HCT116 (cell line): ENCODE measurements at places on chromosomes 12 and 14.
A peak's percentile ranks its signal among the peaks of the same experiment; 100 is the strongest.

GRCh38 chr12:101941306-101942249 is 64.2 kb downstream of the DRAM1 start:
- no peak for DNase-seq

DNA sequence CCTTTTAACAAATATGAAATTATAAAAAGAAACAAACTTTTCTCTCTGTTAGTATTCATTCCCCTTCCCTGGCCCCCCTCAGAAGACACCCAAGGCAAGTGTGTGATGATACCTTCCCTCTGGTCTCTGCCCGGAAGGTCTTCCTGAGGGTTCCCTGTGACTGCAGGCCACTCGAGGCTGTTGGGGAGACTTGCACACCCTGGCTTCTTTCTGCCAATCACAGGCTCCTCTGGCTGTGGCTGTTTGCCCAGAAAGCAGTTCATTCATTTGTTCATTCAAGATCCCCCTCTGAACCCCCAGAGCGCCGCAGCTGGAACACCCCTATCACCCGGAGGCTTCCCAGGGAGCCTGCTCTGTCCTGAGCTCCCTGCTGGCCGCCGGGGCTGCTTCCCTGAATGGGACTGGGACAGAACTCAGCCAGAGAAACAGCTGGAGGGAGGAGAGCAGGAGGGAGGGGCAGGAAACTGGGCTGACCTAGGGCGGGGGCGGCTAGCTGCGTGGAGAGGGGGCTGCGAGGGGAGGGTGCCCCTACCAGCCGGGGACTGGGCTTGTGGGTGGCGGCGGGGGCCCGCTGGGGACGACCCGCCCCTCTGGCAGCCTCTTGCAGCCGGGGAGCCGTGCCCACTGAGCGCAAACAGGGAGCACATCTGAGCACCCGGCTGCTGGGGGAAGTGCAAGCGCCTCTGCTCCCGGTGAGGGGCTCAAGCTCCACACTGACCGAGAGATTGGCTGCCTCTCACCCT is at the start of gene CMKLR1:
TSS of gene CMKLR1 (minus strand) at position 397 of the 743 bp plus-strand sequence. CDS start 45,720 bp downstream, outside the sequence.
- no peak for DNase-seq

DNA sequence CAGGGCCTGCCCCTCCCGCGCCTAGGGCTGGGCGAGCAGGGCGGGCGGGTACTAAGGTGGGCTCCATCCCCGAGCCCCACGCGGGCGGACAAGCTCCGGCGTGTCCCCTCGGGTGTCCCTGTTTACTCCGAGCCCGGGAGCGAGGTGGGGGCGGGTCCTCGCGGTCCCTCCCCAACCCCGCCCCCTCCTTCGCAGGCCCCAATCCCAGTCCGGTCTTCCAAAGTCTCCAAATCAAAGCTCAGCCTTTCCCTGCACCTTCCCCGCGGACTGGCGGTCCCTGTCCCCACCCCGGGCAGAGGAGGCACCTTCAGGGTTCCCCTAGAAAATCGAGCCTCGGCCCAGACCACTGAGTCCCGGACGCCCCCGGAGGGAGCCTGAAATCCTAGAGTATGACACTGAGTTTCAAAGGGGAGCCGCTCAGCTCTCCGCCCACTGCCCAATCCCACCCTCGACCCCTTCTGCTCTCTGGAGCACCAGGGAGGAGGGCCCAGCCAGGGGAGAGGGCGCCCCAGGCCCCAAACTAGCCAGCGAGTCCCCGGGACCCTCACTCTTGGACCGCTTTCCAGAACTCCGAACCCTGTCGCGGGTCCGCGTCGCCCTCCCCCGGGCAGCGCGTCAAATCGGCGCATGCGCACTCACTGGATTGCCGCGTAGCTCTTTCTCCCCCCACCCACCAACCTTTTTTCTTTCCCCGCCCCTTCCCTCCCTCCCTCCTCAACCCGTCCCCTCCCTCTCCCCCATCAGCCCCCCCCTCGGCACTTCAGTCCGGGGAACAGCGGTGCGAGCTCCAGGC is at the start of gene LRP1:
TSS of gene LRP1 (plus strand) at position 758 of the 793 bp plus-strand sequence. CDS start 482 bp downstream, outside the sequence.
- DNase-seq, result peak; percentile 67

DNA sequence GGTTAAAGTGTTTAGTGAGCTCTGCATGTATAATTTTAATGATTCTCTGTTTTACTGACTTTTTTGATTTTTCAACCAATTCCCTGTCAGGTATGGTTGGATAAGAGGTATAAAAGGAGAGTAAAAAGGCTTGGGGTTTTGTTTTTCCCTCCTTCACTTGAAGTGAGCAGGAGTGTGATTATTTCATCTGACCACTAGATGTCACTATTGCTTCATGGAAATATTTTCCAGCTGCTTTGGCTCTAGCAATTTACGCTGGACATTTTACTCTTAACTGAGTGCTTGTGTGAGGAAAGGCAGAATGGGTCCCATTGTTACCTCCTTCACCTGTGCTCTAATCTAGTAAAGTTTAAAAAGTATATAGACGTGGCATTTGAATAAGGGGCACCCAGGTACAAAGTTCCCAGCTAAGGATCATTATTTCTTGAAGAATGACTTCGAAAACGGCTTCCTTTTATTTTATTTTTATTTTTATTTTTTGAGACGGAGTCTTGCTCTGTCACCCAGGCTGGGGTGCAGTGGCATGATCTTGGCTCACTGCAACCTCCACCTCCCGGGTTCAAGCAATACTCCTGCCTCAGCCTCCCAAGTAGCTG is 66.5 kb downstream of the TBC1D30 start:
- DNase-seq, result peak; percentile 51

GRCh38 chr14:71341156-71341555 is 433.9 kb downstream of the PCNX1 start:
- DNase-seq, result no peak

- DNase-seq, result no peak
Measured at GRCh38 chr12:68310370-68310769, 21.8 kb downstream of the MDM1 start.

DNA sequence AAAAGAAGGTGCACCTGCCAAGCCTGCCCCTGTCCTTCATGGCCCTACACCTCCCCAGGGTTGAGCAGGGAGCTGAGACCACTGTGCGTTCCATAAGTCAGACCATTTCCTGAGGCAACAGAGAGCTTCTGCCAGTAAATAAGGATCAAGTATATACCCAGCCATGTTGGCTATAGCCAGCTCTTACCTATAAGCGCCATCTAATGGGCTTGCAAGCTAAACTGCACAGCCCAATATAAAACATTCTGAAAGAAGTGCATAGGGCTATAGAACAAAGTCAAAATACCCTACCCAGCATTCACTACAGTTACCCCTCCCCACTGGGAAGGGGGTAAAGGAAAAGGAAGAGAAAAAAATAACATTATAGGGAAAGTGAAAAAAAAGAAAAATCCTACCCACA is 59.3 kb upstream of the SCAF11 start:
- no peak for DNase-seq

DNA sequence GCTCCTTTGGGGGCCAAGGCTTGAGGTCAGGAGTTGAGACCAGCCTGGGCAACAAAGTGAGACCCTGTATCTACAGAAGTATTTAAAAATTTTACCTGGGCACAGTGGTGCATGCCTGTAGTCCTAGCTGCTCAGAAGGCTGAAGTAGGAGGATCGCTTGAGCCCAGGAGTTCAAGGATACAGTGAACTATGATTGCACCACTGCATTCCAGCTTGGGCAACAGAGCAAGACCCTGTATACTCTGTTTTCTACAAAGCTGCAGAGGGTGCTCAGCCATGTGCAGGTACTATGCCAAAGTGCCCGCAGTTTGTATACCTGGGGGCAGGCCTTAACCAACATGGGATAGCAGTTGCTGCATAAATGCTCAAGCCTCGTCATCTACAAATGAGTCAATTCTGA is 26.8 kb upstream of the CDKL1 start:
- DNase-seq, result no peak

GRCh38 chr14:20460458-20461224 is 593 bp downstream of the PIP4P1 start:
- DNase-seq, result no peak

DNA sequence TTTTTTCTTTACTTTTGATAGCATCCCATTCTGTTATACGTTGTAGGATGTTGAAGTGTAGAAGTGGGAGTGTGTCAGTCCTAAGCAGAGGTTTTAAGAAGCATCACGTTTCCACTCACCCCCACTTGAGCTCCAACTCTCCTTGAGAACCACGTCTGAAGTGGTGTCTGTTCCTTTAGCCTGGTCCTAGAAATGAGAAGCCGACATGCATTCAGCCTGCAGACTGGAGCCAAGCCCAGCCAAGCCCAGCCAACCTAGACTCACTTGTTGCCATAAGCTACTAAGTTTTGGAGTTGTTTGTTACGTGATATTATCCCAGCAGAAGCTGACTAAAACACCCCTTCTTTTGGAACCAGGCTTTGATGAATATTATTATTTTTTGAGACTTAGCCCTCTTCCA is 4.4 kb upstream of the ELK3 start:
- DNase-seq, result no peak

- DNase-seq, result peak; percentile 64
Measured at GRCh38 chr14:22872033-22872832, 693 bp downstream of the LRP10 start.

GRCh38 chr14:105086833-105087307 is 21.6 kb upstream of the GPR132 start:
- peak; percentile 24 for DNase-seq

DNA sequence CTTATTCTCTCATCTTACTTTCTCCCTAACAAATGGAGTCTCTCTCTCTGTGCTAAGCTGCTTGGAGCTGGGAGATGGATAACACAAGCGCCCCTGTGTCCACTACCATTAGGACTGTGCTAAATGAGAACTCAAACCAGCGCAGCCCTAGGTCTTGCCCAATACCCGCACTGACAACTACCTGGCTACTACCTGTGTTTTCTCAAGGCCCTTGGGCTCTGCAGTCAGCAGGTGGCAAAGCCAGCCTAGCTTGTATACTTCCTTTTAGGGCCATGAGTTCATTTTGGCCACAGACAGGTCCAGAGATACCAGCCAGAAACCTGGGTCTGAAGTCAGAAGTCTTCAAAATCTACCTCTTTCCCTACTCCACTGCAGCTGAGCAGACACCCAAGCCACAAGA is 13.0 kb upstream of the SLCO1B1 start:
- DNase-seq, result no peak

GRCh38 chr12:22029991-22030390 is 16.0 kb upstream of the CMAS start:
- no peak for DNase-seq

GRCh38 chr12:117069101-117069797 is 30.0 kb downstream of the TESC start:
- no peak for DNase-seq

DNA sequence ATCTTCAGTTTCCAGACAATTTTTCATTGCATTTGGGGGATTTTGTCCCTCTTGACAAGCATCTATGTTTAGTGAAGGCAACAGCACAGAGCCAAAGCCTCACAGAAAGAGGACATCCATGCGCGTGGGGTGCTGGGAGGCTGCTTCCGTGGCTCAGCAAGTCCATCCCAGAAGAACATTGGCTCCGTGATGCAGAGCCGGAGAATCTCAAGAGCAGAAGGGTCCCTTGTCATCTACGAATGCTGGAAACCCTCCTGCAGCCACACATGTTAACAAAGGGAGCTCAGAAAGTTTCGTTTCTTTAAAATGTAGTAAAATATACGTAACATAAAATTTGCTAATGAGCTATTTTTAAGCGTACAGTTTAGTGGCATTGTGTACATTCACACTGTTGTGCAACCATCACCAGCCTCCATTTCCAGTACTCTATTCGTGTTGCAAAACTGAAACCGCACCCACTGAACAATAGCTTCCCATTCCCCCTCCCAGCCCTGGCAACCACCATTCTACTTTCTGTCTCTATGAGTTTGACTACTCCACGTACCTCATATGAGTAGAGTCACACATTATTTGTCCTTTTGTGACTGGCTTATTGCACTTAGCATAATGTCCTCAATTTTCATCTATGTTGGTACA is 185.9 kb downstream of the TTC7B start:
- DNase-seq, result no peak

DNA sequence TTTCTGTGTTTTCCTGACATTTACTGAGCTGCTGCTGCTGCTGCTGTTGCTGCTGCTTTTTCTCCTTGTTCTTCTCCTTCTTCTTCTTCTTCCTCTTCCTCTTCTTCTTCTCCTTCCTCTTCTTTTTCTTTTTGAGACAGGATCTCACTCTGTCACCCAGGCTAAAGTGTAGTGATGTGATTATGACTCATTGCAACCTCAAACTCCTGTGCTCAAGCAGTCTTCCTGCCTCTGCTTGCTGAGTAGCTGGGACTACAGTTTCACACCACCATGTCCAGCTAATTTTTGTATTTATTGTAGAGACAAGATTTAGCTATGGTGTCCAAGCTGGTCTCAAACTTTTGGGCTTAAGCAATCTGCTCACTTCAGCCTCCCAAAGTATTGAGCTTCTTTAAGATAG is 95.8 kb downstream of the TMTC3 start:
- peak; percentile 32 for DNase-seq

DNA sequence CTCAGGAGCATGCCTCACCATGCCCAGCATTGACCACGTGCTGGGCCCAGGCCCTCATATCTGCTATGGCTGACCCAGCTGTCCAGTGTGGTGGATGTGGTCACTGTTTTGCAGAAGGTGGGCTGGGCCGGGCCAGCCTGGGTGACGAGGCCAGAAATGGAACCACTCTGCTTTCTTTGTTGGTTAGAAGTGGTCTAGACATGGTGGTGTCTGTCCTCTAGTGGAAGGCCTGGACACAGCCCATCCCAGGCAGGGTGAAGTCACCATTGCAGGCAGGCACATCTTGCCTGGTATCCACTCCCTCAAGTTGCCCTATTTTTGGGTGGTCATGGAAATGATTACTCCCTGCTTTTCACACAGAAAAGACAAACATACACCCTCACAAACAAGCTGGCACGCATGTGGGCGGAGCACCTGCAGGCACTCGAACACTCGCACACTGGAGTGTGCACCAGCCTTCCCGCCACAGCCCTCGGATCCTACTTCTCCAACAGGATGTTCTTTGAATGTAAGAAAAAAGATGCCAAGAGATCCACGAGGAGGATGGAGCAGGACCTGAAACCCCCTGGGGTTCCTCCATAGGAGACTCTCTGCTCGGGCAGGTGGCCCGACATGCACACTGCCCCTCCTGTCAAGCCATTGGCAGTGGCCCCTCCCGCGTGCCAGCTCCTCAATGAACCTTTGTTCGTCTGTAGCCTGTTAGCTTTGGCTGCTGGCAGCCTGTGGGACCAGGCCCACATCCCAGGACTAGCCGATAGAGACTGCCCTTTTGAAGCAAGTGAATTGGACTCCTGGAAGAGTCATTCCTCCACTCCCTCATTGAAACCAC is 38.4 kb downstream of the MLXIP start:
- no peak for DNase-seq

GRCh38 chr14:104937161-104937560 is 12.5 kb downstream of the PLD4 start:
- DNase-seq, result no peak

DNA sequence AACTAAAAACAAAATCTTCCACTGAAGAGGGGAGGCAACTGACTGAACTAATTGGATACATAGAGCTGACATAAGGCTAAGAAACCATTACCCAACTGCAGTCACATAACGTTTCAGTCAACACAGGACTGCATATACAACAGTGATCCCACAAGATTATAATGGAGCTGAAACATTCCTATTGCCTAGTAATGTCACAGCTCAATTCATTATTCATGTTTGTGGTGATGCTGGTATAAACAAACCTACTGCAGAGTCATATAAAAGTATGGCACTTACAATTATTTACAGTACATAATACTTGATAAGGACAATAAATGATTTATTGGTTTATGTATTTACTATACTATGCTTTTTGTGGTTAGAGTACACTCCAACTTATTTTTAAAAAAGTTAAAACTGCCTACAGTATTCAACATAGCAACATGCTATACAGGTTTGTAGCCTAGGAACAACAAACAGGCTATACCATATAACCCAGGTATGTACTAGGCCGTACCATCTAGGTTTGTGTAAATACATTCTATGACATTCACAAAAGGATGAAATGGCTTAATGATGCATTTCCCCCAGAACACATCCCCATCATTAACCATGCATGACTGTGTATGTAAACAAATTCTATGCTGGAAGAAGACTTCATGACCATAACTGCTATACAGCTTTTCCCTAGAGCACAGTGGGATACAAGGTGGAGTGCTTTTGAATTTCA is 4.3 kb downstream of the NAP1L1 start:
- DNase-seq, result no peak
